ENCODE measurements at places on chromosomes 2 and 18.

GRCh38 chr2:224971214-224971613, 71.1 kb downstream of the DOCK10 start:
- DNase-seq: peak; percentile 23

- peak; percentile 28 for DNase-seq
Measured at GRCh38 chr18:69898241-69898861, 49.3 kb downstream of the CD226 start.

GRCh38 chr18:56148373-56148772, 490.0 kb downstream of the TXNL1 start:
- no peak for DNase-seq

GRCh38 chr2:118179445-118179844, 91.2 kb downstream of the INSIG2 start:
- DNase-seq: no peak

GRCh38 chr18:42394238-42394637, 439.2 kb downstream of the PIK3C3 start:
- no peak for DNase-seq

GRCh38 chr2:203237346-203238238, 1.2 kb upstream of the CYP20A1 start:
- DNase-seq: no peak

- DNase-seq: no peak
Measured at GRCh38 chr2:218262237-218262600, 1.4 kb downstream of the GPBAR1 start.

- DNase-seq: no peak
Measured at GRCh38 chr2:177758591-177759371, 313.8 kb downstream of the PDE11A start.

DNA sequence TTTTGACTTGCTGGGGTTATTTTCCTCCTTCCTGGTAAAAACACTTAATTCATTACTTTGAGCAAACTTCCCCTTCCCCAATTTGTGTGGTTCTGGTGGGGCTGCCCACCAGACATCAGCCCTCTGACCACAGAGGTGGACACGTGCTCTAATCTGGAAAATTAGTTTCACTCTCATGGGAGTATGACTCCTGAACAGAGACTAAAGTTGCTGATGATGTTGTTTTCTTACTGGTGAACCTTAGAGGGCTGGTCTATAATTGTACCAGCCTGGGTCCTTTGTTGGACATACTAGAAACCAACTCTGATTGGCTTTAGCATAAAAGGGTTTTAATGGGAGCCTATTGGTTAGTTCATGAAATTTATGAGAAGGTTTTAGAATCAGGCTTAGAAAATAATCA, 54.1 kb upstream of the ACYP2 start:
- no peak for DNase-seq

DNA sequence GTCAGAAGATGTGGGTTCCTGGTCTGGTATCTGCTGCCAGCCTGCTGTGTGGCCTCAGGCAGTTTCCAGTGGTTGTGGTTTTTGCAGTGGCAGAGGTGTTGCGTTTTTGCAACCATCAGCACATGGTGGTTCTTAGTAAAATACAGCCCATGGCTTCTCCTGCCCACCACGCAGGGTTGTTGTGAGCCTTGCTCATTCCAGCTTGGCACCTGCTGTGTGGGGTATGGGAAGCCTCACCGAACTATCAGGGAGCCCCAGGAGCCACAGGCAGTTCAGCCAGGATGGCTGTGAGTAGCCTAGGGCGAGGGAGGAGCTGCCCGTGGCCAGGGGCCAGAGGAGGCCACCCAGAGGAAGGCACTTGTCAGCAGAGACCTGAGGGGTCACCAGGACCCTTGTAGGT, 9.8 kb downstream of the ARID5A start:
- DNase-seq: peak; percentile 31

DNA sequence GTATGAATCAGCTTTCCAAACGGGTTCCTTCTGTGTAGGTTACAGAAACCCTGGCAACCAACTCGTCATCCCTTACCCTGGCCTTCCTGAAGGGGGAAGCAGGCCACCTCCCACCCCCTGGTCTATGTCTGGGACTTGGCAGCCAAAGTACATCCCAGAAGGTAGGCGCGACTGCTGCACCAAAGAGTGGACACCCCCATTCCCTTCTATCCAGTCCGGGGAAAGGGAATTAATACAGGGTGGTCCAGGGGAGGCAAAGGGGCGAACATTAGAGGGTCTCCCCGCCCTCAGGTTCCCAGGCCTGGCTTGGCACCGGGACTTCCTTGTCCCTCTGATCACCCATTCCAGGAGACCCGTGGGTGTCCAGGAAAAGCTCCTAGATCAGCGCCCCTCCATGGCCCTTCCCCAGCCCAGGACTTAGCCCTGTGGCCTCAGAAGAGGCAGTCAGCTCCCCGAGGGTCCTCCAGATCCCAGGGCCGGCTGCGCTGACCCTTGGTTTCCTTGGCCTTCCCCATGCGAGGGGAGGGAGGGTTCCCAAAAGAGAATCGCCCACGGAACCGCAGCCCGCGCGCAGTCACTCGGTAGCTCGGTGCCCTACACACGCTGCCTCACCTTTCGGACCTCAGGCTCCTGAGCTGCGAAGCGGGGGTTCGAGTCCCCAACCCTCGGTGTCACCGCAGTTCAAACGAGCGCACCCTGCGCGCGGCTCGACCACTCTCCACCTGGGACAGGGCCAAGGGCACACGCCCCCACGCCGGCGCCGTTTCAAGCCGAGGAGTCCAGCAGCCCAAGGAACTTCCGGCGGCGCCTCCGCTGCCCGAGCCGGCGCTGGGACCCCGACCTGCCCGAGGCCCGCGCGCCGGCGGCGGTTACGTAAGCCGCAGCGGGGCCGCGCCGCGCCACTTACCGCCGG, at the start of gene PER2:
Gene PER2 (minus strand): TSS at position 874 of the 913 bp plus-strand sequence. CDS start 10,674 bp downstream, outside the sequence.
- peak; percentile 70 for DNase-seq

Measured in CD4-positive, alpha-beta T cell treated with Interleukin-1 beta for 1 hour (primary cell).